ENCODE measurements at places on chromosomes 1 and 21.

GRCh38 chr1:61606448-61607312, 118.3 kb downstream of the TM2D1 start:
- peak; percentile 87 for DNase-seq

GRCh38 chr1:211287218-211287617, 28.1 kb downstream of the RCOR3 start:
- no peak for DNase-seq

GRCh38 chr1:89358287-89358893, 5.5 kb upstream of the GBP6 start:
- peak; percentile 82 for DNase-seq

DNA sequence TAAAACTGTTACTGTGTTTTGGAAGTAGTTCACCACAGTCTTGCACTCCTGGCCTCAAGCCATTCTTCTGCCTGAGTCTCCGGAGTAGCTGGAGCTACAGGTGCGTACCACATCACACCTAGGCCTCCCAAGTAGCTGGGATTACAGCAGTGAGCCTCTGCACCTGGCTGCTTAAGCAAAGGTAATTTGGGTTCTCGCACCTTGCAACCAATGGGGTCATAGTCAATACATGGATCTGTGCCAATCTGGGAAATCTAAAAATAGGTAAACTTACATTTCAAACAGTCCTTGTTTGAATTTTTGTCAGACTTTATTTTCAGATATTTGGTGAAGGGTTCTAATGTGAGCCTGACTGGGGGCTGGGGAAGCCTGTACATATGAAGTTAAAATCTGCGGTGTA, 466.5 kb downstream of the PCP4 start:
- DNase-seq, result no peak

GRCh38 chr21:41706678-41707077, 60.2 kb downstream of the RIPK4 start:
- DNase-seq, result no peak

DNA sequence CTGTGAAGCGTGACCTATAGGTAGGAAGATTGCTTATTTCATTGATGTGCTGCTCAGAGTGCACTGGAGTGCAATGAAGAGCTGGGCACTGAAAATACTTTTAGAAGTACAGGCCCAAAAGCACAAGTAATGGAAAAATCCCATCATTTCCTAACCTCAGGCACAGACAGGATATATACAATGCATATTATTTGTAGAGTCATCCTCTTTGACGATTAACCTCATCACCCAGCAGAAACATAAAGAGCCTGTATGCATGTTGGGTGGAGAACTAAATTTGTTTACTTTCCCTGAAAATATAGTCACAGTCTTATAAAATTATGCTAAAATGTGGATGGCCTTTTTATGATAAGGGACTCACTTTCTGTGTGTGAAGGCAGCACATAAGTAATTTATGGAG, 98.1 kb downstream of the TNNI3K start:
- no peak for DNase-seq

- DNase-seq, result no peak
Measured at GRCh38 chr1:97138515-97139032, 417.0 kb downstream of the PTBP2 start.

DNA sequence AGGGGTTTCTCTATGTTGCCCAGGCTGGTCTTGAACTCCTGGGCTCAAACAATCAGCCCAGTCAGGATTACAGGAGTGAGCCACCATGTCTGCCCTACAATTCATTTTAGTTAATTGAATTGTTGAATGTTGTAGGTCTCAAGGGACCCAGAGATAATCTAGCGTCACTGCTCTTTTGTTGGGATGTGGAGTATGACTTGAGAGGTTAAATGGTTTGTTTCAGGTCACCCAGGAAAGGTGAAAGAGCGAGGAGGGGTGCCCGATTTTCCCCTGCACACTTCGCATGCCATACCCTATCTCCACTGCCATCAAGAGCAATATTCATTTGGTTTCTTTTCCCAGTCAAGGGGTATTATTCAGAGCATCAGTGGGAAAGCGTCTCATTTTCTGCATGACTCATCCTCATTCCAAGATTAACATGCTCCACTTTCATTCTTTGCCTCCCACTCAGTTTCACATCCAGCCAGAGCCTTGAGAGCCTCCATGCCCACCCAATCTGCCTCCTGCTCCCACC, 13.1 kb upstream of the SLC30A1 start:
- DNase-seq, result no peak

- no peak for DNase-seq
Measured at GRCh38 chr21:18602711-18603110, 199.1 kb upstream of the TMPRSS15 start.
